Stimulated activated CD4-positive, alpha-beta T cell treated with anti-CD3 and anti-CD28 coated beads, Interleukin-12 subunit alpha, Interleukin-12 subunit beta, amount 100 ng/mL, for 24 hours (primary cell): ENCODE measurements at places on chromosomes 13 and 19.

- DNase-seq: no peak
Measured at GRCh38 chr13:29743201-29743786, 107.1 kb downstream of the UBL3 start.

DNA sequence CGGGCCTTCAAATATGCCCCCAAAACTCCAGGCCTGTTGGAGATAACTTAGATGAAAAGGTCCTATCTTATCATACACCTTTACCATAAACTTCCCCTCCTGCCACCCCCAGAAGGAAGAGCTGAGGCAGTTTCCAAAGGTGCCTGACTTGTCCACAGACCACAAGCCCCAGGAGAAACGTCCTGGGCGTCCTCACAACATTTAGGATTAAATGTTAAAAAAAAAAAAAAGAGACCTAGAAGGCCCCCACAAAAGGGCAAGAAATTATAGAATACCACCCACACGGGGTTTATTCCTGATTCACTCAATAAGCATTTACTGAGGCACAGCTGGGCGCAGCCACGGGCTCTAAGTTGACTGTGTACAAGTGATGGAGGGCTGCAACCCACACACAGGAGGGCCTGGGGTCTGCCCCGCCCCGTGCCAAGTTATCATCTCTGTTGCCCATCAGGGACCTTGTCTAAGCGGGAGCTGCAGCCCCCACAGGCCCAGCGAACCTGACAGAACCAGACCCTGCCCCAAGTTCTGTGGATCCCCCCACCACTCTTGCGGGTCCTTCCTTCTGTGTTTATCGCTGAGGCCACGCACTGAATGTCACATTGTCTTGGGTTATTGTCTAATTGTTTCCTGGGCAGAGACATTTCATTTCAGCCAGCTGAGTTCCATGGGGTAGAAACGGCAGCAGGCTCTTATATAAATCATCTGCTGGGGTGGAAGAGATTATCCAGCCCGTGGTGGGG, 83.0 kb upstream of the TM9SF2 start:
- DNase-seq: no peak

DNA sequence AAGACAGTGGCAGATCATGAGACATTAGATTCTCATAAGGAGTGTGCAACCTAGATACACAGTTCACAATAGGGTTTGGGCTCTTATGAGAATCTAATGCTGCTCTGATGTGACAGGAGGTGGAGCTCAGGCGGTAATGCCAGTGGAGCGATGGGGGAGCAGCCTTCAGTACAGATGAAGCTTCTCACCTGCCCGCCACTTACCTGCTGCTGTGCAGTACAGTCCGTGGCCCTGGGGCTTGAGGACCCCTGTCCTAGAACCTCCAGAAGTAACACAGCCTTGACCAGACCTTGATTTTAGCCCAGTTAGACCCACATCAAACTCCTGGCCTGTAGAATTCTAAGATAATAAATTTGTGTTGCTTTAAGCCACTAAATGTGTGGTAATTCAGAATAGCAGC, 215.1 kb upstream of the MIR17HG start:
- DNase-seq: no peak

DNA sequence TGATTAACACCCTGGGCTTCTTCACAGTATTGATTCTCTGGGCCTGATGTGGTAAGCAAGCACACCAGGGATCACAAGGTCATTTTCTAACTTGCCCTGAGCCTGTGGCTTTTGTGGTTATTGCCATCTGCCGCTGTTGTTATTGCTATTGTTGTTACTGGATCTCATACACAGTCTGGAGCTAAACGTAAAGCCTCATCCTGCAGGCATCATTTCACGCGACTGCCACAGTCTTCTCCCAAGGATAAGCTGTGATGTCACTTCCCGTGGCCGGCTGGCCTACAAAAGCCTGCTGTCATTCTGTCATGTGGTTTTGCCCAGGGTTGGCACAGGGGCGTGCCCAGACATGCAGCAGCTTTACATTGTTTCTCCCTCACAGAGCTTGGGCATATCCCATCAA, 154.0 kb upstream of the GPR12 start:
- no peak for DNase-seq

- DNase-seq: no peak
Measured at GRCh38 chr13:18956473-18957078, 225.0 kb downstream of the TUBA3C start.

- DNase-seq: no peak
Measured at GRCh38 chr19:17304386-17305215, 1.1 kb upstream of the MRPL34 start.

DNA sequence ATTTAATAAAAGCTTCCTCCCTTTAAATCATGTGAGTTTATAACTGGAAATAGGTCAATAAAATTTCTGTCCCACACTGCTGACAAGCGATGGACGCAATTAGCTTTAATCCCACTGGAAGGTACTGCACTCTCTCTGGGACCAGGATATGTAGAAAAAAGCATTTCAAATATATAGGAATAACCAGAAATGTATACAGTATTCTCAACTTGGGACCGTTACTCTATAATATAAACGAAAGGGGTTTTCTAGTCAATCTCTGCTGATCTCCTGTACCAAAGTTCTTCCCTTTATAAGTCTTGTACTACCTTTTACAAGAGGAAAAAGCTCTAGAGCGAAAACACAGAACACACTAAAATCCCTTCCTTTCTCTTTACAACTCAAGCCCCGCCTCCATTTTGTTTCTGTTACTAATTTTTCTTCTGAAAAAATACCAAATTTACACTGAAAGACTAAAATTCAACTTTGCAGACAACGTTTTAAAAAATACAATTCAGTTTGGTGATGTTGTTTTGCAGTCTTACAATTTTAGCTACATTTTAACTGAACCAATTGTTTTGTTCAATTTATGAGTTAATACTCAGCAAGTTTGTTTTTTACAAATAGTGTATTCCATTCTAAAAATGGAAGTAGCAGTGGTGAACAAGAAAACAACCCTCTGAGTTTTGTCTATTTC, 1.7 kb upstream of the USPL1 start:
- no peak for DNase-seq

DNA sequence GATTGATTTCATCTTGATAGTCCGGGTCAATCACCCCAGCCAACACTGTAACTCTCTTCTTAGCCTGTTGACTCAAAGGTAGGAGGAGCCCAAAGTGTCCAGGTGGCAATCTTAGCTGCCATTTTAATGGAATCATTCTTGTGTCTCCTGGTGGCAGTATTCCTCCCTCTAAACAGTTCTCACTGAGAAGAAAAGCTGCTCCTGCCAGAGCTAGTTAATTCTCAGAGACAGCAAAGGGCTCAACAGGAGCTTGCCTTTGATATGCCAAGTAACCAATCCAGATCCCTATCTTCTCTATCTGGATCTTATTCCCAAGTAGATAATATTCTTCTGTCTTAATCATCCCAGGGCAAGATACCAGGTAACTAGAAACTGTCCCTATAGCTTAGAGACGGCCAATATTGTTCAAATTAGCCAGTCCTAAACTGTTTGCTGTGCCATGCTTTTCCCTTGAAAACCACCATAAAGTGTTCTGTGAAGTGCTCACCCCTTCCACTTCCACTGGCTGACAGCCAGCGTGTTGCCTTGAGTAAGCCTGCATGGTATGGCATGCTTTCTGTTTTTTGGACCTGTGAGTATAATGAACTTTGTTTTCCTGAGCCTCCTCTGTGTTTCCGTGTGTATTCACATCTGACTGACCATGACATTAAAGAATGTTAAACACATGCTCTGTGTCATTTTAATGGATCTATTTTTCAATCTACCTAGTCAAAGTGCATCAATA, 463.7 kb upstream of the SLITRK5 start:
- no peak for DNase-seq

GRCh38 chr13:21033856-21034602, 27.4 kb downstream of the LATS2 start:
- DNase-seq: no peak

GRCh38 chr13:52141299-52141698, 12.4 kb upstream of the NEK5 start:
- no peak for DNase-seq

DNA sequence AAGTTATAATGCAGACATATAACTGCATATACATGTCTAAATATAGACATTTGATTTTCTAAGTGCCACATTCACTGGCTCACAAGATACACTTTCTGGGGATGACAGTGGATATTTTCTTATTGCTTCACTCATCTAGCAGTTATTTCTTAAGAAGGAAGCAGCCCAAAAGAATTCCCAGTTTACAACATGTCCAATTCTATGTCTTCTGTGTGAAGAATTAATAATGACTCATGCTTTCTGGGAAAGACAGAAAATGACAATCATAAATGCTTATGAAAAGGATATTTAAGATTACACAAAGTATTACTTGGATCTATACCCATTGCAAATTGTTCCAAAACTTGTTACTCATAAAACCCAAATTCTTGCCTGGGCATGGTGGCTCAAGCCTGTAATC, 543.4 kb downstream of the SUCLA2 start:
- no peak for DNase-seq

DNA sequence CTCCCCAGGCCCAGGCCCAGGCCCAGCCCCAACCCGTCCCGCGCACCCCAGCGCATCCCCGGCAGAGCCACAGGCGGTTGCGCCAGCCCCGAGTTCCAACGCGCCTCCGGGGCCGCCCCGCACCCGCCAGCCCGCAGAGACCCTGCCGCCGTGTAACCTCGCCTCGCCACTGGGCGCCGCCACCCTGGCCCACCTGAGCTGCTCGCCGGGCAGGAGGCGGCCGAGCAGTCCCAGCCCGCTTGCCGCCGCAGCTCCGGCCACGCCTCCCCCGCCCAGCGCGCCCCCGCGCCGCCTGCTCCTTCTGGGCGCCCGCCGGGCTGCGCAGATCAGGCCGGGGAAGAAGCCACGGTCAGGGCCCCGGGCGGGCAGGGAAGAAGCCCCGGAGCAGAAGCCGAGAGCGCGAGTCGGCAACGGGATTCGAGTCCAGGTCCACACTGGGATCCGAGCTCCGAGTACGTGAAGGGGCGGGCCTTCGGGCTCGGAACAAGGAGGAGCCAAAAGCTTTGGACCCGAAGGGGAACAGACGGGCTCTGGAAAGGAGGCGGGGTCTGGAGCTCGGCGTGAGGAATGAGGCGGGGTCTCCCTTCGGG, at the start of gene MBOAT7:
TSS of gene MBOAT7 (minus strand) at position 436 of the 590 bp plus-strand sequence. CDS start 1,072 bp downstream, outside the sequence.
- no peak for DNase-seq

GRCh38 chr13:31431722-31432137, 232.0 kb downstream of the B3GLCT start:
- peak; percentile 3 for DNase-seq

GRCh38 chr19:1206150-1206863, 729 bp downstream of the STK11 start:
- no peak for DNase-seq

DNA sequence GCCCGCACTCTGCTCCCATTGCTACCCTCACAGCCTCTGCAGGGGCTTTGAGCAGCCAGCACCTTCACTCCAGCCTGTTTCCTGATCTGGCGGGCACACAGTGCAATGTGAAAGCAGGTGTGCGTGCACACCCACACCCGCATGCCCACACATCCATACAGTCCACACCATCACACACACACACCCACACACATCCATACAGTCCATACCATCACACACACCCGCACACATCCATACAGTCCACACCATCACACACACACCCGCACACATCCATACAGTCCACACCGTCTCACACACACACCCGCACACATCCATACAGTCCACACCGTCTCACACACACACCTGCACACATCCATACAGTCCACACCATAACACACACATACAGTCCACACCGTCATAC, 28.0 kb downstream of the PIAS4 start:
- DNase-seq: no peak

DNA sequence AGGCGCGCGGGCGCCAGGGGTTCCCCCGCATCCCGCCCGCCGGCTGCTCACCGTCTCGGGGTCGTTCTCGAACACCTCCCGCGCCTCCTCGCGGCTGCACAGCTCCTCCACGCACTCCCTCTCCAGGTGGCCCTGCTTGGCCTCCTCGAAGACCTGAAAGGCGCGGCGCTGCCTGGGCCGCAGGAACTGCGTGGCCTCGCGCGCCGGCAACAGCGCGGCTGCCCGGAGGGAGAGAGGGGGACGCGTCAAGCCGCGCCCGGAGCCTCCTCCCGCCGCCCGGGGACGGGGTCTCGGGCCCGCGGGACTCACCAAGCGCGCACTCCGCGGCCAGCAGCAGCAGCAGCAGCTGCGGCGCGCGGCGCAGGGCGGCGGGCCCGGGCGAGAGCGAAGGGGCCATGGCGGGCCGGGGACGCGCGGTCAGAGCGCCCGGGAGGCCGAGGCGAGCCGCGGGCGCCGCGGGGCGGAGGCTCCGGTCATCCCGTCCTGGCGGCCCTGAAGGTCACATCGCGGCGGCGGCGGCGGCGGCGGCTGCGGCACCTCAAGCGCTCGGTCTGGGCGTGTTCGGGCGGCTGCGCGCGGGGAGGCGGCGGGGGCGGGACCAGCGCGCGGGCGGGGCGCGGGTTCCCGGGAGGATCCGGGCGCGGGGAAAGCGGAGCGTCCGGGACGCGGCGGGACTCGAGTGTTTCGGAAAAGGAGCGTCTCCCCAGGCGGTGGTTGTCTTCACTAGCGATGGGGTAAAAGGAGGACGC, at the start of gene GAS6:
TSS of gene GAS6 (minus strand) at position 553 of the 749 bp plus-strand sequence. CDS start at position 397, 156 bp downstream.
- no peak for DNase-seq

- no peak for DNase-seq
Measured at GRCh38 chr19:11399667-11400066, 15.6 kb upstream of the EPOR start.

DNA sequence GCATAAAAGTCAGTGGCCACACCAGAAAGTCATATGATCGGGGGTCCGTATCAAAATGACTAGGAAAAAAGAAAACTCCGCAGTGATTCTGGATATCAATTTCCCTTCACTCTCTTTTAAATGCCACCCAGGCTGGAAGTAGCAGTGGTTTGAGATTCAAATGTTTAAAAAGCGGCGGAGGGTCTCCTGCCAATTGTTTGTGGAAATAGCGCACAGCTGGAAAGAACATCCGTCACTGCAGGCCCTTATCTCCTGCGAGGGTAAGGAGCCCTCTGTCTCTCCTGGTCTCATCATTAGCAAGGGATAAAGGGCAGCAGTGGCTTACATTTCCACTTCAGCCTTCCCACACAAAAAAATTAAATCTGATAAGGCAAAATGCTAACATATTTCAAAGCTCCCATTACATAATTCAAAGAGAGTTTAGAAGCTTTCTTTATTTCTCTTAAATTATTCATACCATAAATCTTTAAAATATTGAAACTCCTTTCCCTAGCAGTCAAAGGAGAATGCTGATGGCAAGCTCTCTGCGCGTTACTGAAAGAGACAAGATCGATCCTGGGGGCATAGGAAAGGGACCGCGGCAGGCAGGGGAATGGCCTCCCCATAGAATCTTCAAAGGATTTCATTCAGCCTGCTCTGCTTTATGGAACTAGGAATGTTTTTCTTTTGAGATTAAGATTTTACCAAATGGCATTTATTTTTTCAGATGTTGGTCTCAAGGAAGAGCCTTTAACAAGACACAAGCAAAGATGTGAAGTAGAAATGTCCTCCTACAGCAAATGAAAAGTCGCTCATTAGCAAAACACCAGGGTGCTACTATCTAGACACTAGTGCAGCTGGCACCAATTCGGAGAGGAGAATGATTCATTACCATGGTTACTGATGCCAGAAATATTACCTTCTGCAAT, 35.0 kb downstream of the AMER2 start:
- no peak for DNase-seq
